ENCODE measurements at places on chromosomes 12 and 14.

DNA sequence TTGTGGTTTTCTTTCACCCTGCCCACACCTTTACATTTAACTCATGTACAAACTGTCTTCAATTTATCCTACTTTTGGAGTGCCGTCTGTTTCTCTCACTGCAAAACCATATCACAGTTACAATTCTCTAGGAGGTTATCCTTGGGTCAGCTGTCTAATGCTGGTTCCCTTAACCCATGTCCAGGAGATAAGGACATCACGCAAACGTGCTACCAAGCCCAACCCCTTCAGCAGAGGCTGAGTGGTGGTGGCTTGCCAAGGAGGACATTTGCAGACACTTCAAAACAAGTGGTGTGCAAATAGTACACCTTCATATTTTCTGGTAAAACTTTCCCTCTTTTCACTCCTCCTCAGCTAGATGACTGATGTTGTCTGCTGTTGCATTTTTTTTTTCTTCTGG, 167.9 kb downstream of the PAX9 start:
- DNase-seq: no peak

DNA sequence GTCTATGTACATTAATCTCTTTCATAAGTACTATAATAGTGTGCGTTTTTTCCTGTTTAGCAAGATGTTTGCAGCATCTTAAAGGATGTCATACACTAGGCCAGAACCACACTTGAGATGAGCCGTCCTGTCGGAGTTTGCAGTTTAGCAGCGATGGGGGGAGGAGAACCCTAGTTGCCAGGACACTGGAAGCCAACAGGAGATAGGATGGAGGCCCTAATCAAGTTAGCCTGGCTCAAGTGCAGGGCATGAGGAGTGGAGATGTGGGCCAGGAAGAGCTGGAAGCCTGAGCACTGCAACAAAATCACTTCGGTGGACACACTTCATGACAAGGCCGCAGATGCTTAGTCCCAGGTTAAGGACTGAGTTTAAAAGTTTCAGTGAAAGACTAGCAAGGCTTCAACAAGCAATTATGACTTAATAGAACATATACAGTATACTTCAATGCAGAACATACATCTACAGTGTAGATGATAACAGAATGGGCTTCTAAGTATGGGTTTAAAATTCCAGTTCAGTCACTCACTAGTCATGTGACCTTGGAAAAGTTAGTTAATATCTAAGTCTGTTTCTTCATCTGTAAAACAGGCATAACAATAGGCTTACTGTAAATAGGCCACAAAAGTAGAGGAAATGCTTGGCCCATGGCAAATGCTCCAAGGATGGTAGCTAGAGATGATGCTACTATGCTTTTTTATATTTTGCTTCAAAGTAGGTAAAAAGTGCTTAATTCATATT, 77.1 kb downstream of the PTPN21 start:
- no peak for DNase-seq

GRCh38 chr12:30970559-30971197, 44.1 kb downstream of the TSPAN11 start:
- DNase-seq: peak; percentile 31

GRCh38 chr12:6276956-6277620, 33.4 kb upstream of the PLEKHG6 start:
- DNase-seq: no peak

GRCh38 chr12:122837306-122838265, 2.3 kb downstream of the HIP1R start:
- no peak for DNase-seq

GRCh38 chr12:6125310-6125608, 789 bp upstream of the VWF start:
- DNase-seq: no peak

DNA sequence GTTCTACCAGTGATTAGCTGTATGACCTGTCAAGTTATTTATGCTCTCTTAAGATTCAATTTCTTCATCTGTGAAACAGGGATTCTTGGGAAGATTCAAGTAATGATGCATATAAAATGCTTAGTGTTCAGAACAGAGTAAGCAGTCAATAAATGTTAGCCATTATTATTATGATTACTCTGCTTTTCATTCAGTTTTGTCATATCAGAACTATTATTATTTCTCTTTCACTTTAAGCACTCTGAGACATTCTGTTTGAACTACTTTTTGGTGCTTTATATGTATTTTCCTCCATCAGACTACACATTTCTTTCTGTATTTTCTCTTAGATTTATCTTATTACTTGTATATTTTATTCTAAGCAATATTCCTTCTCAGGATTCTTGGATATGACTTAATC, 81.2 kb downstream of the CFAP54 start:
- DNase-seq: no peak

- DNase-seq: peak; percentile 62
Observed at GRCh38 chr12:22525426-22525825, 18.9 kb downstream of the C2CD5 start.

GRCh38 chr12:124719231-124719630, 144.4 kb downstream of the SCARB1 start:
- no peak for DNase-seq

DNA sequence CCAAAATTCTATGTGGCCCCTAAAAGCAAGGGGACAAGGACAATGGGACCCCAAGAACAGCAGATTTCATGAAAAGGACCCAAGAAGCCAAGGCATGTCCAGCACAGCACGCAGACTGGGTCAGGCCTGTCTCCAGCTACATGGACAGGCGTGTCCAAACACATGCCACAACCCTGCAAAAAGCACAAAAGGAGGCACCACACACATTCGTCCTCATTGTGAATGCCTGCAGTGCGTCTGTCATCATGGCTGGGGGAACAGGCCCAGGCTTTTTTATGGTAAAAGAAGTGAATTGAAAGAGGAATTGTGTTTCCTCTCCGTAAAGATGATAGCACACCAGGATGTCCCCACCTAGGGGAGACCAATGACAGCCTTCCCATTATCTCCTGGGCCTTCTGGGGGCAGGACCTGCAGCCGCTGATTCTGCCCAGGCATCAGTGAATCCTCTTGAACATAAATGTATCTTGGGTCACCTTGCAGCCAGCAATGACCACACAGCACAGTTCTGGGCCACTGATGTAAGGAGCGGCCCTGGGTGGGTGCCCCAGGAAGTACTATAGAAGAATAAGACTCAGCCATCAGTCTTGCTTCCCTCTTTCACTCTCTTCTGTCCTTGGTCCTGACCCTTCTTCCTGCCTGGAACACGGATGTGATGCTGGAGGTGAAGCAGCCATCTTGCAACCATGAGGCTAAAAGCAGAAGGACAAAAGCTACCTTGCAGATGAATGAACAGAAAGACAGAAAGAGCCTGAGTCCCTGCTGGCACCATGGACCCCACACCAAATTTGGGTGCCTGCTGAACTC, 29.8 kb upstream of the C14orf180 start:
- no peak for DNase-seq

GRCh38 chr12:124374567-124374966, 79.7 kb downstream of the RFLNA start:
- DNase-seq: no peak

GRCh38 chr12:32083489-32083888, 23.2 kb upstream of the BICD1 start:
- peak; percentile 72 for DNase-seq

- no peak for DNase-seq
Observed at GRCh38 chr14:105315211-105315721, 718 bp downstream of the PACS2 start.

DNA sequence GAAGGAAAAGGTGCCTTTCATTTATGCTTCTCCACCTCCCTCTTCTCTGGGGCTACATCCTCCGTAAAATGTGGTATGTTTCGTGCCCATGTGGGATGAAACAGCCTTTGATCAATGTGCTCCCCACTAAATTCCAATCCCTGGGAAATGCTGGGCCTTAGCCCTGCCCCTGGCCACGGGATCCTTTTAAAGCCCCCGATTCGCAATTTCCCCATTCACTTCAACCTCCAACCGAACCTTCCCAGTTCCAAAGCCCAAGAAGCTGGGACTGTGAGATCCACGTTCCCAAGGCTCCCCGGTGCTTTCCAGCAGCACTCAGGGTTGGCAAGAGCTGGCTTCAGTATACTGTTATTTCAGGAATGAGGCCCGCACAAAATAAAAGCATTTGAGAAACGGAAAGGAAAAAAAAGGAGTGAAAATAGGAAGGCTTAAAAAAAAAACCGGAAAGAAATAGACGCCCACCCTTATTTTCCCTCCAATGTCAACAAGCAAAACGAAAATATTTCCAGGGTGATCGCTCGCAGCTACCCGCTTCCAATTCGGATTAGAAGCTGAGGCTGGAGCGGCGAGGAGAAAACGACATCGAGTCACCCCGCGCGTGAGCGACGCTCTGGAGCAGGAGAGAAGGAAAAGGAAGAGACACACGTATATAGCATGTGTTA, 1.3 kb upstream of the FOXG1 start:
- DNase-seq: no peak

DNA sequence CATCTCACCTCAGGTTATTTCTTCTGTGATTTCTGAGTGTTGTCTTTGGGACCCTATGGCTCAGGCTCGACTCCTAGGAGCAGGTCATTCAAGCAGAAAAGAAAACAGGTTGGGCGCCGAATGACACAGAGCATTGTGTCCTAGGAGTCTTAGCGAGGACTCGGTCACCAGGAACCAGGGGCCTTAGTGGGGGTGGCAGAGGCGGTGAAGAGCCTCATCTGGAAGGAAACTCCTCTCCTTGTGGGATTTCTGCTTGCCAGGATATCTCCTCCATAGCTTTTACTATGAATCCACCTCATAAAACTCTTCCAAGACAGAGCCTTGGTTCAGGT, 630 bp downstream of the PLEKHH1 start:
- no peak for DNase-seq

- DNase-seq: peak; percentile 38
Observed at GRCh38 chr12:49962861-49963765, 1.4 kb downstream of the AQP5 start.

- peak; percentile 68 for DNase-seq
Observed at GRCh38 chr12:117025481-117026151, 73.6 kb downstream of the TESC start.

DNA sequence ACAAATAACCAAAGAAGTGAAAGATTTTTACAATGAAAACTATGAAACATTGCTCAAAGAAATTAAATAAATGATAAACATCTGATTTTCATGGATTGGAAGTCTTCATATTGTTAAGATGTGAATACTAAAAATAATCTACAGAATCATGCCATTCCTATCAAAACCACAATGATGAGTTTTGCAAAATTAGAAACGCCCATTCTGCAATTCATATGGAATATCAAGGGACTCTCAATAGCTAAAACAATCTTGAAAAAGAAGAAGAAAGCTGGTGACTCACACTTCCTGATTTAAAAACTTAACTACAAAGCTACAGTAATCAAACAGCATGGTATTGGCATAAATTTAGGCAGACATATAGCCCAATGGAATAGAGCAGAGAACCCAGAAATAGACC, 40.2 kb upstream of the CCT2 start:
- DNase-seq: peak; percentile 12

- DNase-seq: no peak
Observed at GRCh38 chr12:49297695-49298060, 2.7 kb downstream of the PRPH start.

DNA sequence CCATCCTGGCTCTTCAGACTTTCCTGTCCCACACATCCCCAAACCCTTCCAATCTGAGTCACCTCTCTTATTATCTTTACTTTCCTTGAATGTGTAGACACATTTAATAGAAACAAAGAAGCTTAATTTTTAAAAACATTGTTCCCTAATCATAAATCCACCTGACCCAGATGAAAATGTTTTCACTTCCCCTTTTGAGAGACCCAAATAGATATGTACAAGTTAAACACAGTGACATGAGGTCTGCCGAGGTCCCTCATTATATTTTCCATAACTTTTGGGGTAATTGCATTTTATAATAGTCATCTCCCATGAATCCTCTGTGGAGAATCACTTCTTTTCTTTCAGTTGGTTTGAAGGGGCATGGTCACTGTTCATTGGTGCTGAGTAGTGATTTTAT, 191.1 kb downstream of the GRIN2B start:
- no peak for DNase-seq

DNA sequence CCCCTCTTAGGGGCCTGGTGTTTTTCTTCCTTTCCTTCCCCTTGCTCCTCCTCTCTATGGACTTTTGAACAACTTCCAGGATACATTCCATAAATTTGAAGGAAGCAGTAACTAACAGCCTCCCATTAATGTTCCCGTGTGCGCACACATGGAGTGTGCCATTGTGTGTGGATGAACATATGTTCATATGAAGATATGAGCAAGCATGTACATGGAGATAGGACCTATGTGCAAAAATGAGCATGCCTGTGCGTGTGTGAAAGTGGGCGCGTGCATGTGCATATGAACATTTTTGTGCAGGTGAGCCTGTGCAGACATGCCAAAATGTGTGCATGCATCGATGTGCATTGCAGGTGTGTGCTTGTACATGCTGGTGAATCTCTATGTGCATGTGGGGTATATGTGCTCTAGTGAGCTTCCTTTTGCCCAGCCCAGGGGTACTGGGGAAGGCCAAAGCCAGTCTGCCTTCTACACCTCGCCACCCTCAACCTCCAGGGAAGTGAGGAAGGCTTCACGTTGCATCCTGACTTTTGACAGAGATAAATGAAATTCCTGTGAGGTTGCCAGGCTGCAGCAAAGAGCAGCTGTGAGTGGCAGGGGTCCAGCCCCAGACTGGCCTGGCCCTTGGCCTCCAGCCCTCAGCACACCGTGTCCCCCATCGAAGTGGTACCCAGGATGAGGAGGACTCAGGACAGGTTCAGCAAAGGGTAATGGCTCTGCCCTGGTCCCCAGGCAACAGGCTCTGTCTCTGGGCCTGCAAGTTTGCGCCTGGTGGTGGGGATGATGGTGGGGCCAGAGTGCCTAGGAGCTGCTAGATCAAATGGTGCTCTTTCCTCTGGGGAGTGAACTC, 21.1 kb upstream of the PGF start:
- no peak for DNase-seq

- peak; percentile 10 for DNase-seq
Observed at GRCh38 chr12:27530157-27530922, 6.3 kb downstream of the PPFIBP1 start.

GRCh38 chr12:96194971-96195844, 1.0 kb downstream of the ELK3 start:
- peak; percentile 86 for DNase-seq

DNA sequence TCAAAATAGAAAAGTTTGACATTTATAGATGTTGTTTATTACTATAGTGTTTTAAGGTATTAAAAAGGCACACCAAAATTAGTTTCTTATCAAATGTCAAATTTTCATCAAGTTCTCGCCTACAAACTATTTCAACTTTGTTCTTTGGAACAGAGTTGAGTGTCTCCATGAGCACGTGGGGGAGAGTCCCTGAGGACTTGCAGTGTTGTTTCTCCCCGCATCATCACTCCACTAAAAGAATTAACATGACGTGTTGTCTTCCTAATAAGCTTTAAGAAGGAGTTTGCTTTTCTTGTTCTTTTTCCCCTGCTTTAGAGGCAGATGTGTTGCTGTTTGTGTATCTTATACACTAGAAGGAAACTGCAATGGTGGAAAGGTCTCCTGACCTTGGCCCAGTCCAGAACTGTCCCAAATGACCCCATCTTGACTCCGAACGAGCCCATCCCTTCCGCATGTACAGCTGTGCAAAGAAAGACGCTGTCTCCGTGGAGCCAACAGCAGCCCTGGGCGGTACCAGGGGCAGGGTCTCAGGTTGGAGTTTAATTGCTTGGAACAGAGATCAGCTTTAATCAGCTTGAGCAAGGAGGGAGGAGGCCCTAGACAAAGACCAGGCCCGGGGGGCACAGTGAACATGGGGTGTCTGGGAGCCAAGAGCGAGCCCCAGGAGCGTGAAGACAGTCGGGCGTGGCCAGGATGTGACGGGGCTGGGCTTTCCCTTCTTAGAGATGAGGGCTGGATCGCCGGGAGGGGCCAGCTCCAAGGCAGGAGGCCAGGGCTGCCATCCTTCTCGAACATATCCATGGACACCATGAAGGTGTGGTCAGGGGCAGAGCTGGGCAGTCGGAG, 215.4 kb upstream of the RTL1 start:
- DNase-seq: no peak

Data from cardiac fibroblast (primary cell).